ENCODE measurements at places on chromosomes 16 and 17. TPM values are rescaled to one million over a fixed set of nuclear protein-coding genes. Genes with fewer than 3 reads are reported as not detected.
A peak's percentile ranks its signal among the peaks of the same experiment; 100 is the strongest.

DNA sequence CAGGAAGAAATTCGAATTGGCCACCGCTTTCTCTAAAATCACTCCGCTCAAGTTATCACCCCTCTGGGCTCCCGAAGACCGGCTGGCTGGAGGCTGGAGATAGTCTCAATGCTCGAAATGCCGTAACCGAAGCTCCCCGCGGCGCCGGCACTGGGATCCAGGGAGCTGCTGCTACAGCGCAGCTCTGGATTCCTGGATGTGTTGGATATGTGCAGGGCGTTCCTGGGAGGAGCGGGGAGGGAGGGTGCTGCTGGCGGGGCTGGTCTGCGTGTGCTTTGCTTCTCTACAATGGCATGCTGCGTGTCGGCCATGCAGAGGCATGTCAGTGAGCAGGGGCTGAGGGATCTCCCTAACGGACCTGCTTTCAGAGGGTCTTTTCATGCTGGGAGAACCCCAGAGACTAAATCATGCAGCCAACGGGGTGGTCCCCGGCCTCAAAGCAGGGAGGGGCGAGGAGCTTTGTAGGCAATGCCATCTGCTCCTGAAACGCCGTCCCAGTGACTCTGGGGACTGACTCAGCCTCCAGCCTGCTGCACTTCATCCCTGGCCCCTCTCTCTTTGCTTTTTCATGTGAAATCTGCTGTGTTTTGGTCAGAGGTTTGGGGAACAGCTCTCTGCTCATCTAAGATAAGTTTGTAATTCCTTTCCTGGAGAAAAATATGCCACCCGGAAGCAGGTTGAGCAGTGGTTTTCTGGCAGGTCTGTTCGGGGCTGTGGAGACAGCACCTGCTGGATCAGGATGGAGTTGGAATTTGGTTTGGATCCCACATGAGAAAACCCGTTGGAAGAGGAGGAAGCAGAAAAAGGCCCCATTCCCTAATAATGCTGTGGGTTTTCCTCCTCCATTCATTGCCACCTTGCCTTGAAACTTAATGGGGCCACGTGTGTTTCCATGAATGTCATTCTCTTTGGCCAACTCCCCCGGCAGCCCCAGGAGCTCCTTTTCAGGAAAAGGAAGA is 311.4 kb downstream of the SEC14L1 start:
- peak; percentile 20 for DNase-seq

Gene PRR11
- total RNA-seq, result 19.4 TPM

- no peak for DNase-seq
Observed at GRCh38 chr16:79098907-79099306, 501.6 kb downstream of the MAF start.

Gene CHD9
- total RNA-seq, result 45.4 TPM

- no peak for DNase-seq
Observed at GRCh38 chr17:34436607-34437006, 73.6 kb upstream of the CCL1 start.

Gene SDR42E1
- 0.40 TPM for total RNA-seq

Measured in pulmonary artery endothelial cell (primary cell).